ENCODE measurements at places on chromosomes 16 and 17. TPM values are rescaled to one million over a fixed set of nuclear protein-coding genes. Genes with fewer than 3 reads are reported as not detected.

Gene CACNA1G
- polyA plus RNA-seq, result not detected

Gene PRDM7
- polyA plus RNA-seq, result not detected

Gene IRX5
- 2.0 TPM for polyA plus RNA-seq

Gene CAPNS2
- not detected for polyA plus RNA-seq

Gene KIF19
- not detected for polyA plus RNA-seq

Gene TBX2
- polyA plus RNA-seq, result not detected

Gene CFAP52
- polyA plus RNA-seq, result not detected

Gene HBA1
- polyA plus RNA-seq, result 1,187 TPM
